A549 treated with RU486 at 1 μM for 4 hours (cell line): ENCODE measurements at places on chromosomes 5 and 9. TPM values are rescaled to one million over a fixed set of nuclear protein-coding genes. Genes with fewer than 3 reads are reported as not detected.

Gene SPINK6
- total RNA-seq, result 0.31 to 0.52 TPM (median 0.37 TPM) in 4 of 5 replicates, not detected in the other

Gene AIF1L
- total RNA-seq, result 0.94 to 1.5 TPM (median 1.1 TPM) in 5 replicates

Gene FAM200C
- total RNA-seq, result 1.0 to 2.2 TPM (median 2.0 TPM) in 5 replicates

Gene PCDHGB6
- 0.06 to 0.15 TPM (median 0.09 TPM) in 5 replicates for total RNA-seq

Gene EQTN
- not detected in 5 replicates for total RNA-seq

Gene STING1
- 0.85 to 1.4 TPM (median 0.98 TPM) in 5 replicates for total RNA-seq

Gene TAF11L10
- total RNA-seq, result not detected in 5 replicates

Gene CDC20B
- total RNA-seq, result 0.05 to 0.11 TPM (median 0.09 TPM) in 3 of 5 replicates, not detected in the others

Gene RGMB
- total RNA-seq, result 6.2 to 9.3 TPM (median 8.8 TPM) in 5 replicates

Gene ZBED3
- 3.3 to 4.0 TPM (median 3.6 TPM) in 5 replicates for total RNA-seq

Gene GKAP1
- 3.9 to 6.1 TPM (median 5.4 TPM) in 5 replicates for total RNA-seq

Gene EMB
- 2.4 to 6.5 TPM (median 5.4 TPM) in 5 replicates for total RNA-seq

Gene BARHL1
- total RNA-seq, result not detected in 5 replicates

Gene SLC34A3
- 0.07 to 0.08 TPM (median 0.07 TPM) in 3 of 5 replicates, not detected in the others for total RNA-seq

Gene SMAD5
- 15.9 to 33.5 TPM (median 29.2 TPM) in 5 replicates for total RNA-seq

Gene NME5
- not detected in 5 replicates for total RNA-seq

Gene PCDHGA7
- 0.67 to 1.1 TPM (median 0.88 TPM) in 5 replicates for total RNA-seq

Gene THG1L
- 26.2 to 36.1 TPM (median 29.3 TPM) in 5 replicates for total RNA-seq

Gene SARDH
- 0.05 to 0.18 TPM (median 0.07 TPM) in 3 of 5 replicates, not detected in the others for total RNA-seq

Gene GMCL2
- not detected in 5 replicates for total RNA-seq

Gene NAIP
- 0.27 to 0.54 TPM (median 0.36 TPM) in 5 replicates for total RNA-seq

Gene PCDHA5
- 0.46 to 1.0 TPM (median 0.75 TPM) in 5 replicates for total RNA-seq

Gene SNCB
- 0.56 to 1.5 TPM (median 0.94 TPM) in 5 replicates for total RNA-seq

Gene IFNA2
- total RNA-seq, result not detected in 5 replicates

Gene NANS
- total RNA-seq, result 58.2 to 75.7 TPM (median 70.2 TPM) in 5 replicates

Gene ECM2
- 0.07 to 0.26 TPM (median 0.21 TPM) in 5 replicates for total RNA-seq

Gene CCDC112
- 3.4 to 12.5 TPM (median 7.6 TPM) in 5 replicates for total RNA-seq

Gene RXRA
- total RNA-seq, result 23.1 to 37.8 TPM (median 32.3 TPM) in 5 replicates

Gene SLC9A3
- total RNA-seq, result 2.1 to 2.9 TPM (median 2.4 TPM) in 5 replicates

Gene PCDHB4
- 0.03 to 0.08 TPM (median 0.05 TPM) in 5 replicates for total RNA-seq

Gene TAL2
- total RNA-seq, result 0.22 to 0.32 TPM in 2 of 5 replicates, not detected in the others

Gene IL9
- total RNA-seq, result not detected in 5 replicates

Gene SPATA31A3
- total RNA-seq, result not detected in 5 replicates

Gene MXD3
- total RNA-seq, result 12.9 to 22.2 TPM (median 17.1 TPM) in 5 replicates

Gene DEPDC1B
- 13.0 to 18.6 TPM (median 17.4 TPM) in 5 replicates for total RNA-seq

Gene LCN15
- total RNA-seq, result not detected in 5 replicates

Gene FGF18
- 0.30 to 1.00 TPM (median 0.51 TPM) in 5 replicates for total RNA-seq

Gene CCDC152
- not detected in 5 replicates for total RNA-seq

Gene TAS2R1
- not detected in 5 replicates for total RNA-seq

Gene GRAMD2B
- 0.48 to 0.98 TPM (median 0.64 TPM) in 5 replicates for total RNA-seq

Gene TIMD4
- 0.76 to 1.8 TPM (median 1.3 TPM) in 5 replicates for total RNA-seq

Gene APBA1
- total RNA-seq, result 0.16 to 0.51 TPM (median 0.24 TPM) in 5 replicates

Gene TGFBI
- total RNA-seq, result 1,571 to 2,070 TPM (median 1,744 TPM) in 5 replicates

Gene SEC61B
- 277 to 323 TPM (median 309 TPM) in 5 replicates for total RNA-seq

Gene TRIM36
- total RNA-seq, result 1.5 to 2.7 TPM (median 2.2 TPM) in 5 replicates

Gene PTPRD
- total RNA-seq, result 0.11 to 0.49 TPM (median 0.35 TPM) in 5 replicates

Gene GRIN3A
- total RNA-seq, result not detected in 5 replicates

Gene BTNL3
- total RNA-seq, result not detected in 5 replicates
